ENCODE measurements at places on chromosomes 1 and 21.

DNA sequence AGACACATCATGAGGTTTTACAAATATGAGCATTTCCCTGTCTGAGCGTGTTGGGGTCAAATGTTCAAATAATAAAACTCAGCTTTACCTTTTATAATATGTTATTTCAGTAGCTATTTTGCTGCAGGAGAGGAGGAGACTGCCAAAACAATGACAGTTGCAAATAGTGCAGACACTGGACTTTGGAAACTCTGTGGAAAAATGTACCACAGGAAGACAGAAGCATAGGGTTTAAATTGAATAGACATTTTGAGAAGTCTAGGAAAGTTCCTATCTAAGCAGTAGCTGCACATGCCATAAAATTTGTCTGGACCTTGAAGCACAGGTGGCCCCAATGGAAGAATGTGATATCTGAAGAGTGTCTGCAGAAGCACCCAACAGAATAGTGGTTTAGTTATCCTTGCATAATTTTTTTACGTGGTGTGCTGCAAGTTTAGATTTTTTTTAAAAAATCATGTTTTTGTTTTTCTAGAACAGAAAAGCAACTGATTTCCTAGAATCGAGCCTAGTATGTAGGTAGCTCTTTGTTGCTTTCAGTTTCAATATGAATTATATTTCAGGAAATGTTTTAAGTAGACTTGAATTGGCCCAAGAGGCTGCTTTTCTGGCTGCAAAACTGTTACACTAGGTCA, 14.0 kb upstream of the GBP5 start:
- DNase-seq, result no peak

- DNase-seq, result no peak
Measured at GRCh38 chr1:110498270-110498669, 20.7 kb downstream of the KCNA10 start.

- no peak for DNase-seq
Measured at GRCh38 chr1:70467531-70467930, 56.5 kb downstream of the CTH start.

- DNase-seq, result no peak
Measured at GRCh38 chr1:25684216-25684965, 67.8 kb downstream of the MAN1C1 start.

DNA sequence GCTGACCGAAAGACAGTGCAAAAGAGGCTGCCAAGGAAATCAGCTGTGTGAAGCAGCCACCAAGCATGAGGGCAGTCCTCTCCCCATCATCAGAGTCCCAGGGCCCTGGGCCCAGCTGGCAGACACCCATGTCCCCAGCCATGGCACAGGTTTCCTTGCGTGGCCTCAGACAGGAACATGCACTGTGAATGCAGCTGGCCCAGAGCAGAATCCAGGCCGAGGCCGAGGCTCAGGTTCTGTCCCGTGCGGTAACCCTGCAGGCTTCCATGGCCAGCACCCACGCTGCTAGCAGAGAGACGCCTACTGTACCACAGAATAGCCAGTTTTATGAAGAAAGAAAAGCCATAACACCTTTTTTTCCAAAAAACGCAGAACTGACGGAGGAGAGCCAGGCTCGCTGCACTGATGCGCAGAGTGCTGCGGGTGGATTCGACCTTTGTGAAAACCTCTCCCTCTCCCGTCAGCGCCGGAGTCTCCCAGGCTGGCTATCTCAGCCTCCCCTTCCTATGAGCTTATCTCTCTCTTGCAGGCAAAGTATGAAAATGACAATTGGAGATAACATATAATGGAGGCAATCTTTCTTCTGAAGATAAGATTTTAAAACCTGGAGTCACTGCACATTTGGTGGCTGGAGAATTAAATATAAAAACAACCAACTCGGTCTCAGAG, 106.6 kb downstream of the NPHP4 start:
- DNase-seq, result no peak

DNA sequence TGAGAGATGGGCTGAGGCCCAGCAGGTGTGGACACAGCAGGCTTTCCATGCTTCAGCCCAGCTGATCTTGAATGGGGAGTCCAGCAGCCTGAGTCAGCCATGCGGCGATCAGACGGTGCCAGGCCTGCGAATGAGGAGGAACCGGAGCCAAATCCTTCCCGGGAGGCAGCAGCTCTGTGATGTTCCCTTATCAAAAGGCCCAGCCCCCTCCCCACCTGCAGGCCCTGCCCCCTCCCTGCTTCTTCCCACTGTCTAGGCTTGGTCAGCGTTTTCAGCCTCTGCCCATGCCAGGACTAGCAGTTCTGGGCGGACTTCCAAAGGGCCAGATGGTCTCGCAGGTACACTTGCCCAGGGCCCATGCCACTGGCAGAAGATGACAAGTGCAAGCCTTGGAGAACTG, 253.8 kb downstream of the KAZN start:
- DNase-seq, result no peak

GRCh38 chr1:114082304-114082630, 71.4 kb downstream of the SYT6 start:
- DNase-seq, result no peak

- no peak for DNase-seq
Measured at GRCh38 chr1:153629343-153629665, 1.1 kb downstream of the S100A1 start.

DNA sequence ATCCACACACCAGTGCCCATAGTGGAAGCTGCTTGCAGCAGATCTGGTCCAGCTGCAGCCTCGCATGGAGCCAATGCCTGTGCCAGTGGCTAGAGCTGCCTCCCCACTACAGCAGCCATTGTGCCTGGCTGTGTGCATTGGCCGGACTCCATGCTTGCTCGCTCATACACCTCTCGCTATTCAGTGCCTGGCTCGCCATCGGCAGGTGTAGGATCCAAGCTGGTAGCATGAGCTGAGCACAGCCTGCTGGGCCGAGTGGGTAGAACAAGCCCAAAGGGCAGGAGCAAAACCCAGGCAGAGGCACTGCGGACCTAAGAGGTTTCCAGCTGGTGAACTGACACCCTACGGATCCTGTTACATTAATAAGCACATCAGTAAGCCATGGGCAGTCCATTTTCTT, 1184.1 kb downstream of the AMY1C start:
- no peak for DNase-seq

GRCh38 chr1:207313131-207313530, 8.3 kb upstream of the CD55 start:
- DNase-seq, result no peak

DNA sequence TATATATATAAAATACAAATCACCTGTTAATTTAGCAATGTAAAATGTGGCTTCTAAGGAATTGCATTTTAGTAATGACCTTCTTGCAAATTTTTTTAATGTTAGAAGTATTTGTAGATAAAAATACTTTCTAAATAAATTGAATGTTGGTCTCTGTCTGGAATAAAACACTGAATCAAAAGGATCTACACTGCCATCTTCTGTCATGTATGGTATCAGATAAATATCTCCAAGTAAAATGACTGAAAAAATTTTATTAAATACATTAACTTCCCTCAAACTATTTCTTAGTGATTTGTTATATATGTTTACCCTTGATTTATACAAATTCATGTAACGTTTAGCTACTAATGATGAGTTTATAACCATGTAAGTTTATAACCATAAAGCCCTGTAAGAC, 2029.3 kb downstream of the MRPL39 start:
- no peak for DNase-seq

DNA sequence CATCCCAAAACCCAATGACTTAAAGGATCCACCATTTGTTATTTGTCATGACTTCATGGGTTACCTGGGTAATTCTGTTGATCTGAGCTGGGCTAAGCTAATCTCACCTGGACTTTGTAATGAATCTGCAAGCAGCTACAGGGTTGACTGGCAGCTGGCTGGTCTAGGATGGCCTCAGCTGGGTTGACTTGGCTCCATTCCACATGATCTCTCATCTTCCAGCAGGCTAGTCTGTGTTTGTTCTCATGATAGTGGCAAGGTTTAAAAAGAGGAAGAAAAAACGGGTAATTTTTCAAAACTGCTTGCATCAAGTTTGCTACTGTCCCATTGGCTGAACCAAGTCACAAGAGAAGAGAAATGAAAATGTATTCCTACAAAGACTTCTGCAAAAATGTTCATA, 24.8 kb upstream of the ZMYM4 start:
- no peak for DNase-seq

- no peak for DNase-seq
Measured at GRCh38 chr1:98078596-98078995, 157.8 kb upstream of the DPYD start.

DNA sequence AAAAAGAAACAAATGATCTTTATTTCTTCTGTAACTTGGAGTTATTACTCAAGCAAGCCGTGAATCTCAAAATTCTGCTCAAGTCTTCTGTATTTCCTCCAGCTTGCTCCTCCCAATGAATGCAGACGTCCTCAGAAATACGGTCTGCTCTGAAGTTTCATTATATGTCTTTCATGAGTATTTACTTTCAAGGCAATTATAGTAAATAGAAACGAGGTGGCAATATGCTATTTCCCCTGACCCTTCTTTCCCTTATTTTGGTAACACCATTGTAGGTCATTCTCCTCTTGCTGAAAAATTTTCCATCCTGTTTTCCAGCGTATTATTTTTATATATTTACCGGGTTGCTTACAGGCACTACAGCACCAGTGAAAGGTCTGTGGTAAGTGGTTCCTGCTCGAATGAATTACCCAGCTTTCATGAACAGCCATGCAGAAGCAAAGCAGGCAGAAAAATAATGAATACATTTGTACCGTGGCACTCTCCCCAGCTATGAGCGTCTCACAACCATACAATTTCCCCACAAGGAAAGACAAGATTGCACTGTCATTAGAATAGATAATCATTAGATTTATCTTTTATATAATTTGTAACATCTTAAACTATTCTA, 350.9 kb upstream of the PKN2 start:
- no peak for DNase-seq

GRCh38 chr1:92691925-92692324, 93.0 kb downstream of the EVI5 start:
- DNase-seq, result no peak

GRCh38 chr1:70890408-70890807, 157.2 kb downstream of the PTGER3 start:
- DNase-seq, result no peak

DNA sequence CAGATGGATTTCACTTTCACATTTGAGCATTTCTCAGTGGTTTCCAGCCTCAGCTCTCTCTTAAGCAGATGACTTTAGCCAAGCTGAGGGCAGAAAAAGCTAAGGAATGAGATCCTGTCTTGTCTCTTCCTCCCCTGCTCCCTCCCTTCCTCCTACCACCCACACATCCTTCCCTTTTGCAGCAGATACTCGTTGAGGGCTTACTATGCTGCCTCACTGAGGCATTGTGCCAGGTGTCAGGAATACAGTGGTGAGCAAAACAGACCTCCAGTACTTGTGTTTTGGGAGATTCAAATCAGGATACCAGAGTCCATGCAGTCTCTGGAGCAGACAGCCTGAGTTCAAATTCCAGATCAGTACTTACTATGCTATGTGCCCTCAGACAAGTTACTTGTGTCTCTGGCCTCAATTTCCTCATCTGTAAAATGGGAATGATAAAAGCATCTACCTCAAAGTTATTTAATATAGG, 43.2 kb downstream of the KIF26B start:
- no peak for DNase-seq

DNA sequence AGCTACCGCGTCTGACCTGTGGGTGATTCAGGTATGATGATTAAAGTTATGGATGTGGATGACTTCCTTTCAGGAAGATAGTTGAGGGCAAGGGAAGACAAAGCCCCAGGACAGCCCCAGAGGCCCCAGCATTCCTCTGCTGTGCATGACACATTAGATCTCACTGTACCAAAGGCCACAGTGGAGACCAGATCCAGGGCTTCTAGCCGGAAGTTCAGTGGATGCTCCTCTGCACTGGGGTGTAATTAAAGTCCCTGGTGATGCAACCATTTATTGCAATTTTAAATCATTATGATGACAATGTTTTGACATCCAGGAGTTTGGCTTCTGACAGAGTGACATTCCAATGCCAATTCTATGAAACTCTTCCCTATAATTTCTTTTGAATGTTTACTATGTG, 5.0 kb downstream of the C4BPA start:
- no peak for DNase-seq

DNA sequence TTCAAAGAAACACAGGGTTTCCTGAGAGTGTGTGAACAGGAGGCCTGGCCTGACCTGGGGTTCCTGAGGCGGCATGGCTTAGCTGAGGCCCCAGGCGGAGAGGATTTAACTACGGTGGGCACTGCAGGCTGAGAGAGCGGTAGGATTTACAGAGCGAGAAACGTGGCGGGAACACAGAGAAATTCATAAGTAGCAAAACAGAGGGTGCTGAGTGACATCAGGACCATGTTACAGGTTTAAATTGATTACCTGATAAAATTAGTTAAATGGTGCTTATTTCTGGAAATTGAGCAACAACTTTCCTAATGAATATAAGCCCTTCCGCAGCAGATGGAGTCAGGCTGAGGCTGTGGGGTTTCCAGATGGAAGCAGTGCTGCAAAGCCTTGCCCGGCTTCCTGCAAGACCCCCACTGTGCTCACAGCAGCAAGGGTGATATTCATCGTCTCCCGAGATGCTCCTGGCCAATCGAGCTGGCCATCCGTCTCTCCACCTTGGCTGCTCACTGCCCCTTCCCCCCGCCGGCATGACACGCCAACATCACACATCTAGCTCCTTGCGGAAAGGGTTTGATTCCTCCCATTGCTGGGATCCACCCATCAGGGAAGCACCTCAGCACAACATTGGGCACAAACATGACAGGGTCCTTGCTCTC, 69.4 kb upstream of the MORC3 start:
- DNase-seq, result no peak

- no peak for DNase-seq
Measured at GRCh38 chr1:151282883-151283725, 1.0 kb downstream of the ZNF687 start.

DNA sequence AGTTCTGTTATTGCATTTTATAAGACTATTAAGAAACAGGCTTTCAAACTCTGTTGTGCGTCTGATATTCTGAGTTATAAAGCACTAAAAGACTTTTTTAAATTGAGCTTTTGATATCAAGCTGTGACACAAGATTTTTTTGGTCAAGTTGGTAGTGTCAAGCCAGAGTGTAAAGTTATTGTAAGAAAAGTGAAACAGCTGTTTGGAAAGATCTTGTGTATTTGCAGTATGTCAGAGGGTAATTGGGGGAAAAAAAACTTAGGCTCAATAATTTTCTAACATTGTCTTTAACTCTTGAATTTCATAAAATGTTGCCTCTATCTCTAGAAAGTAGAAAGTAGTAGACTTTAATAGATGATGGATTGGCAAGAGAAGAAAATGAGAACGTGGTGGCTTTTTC, 3.8 kb downstream of the CACYBP start:
- DNase-seq, result no peak

GRCh38 chr1:66003690-66004089, 211.0 kb downstream of the PDE4B start:
- no peak for DNase-seq

GRCh38 chr1:15246960-15247614, at the start of gene FHAD1:
TSS of gene FHAD1 (plus strand) at chr1:15247223. CDS start at chr1:15251785, 4,562 bp downstream.
- no peak for DNase-seq

GRCh38 chr1:43376723-43377235, 9.0 kb upstream of the ELOVL1 start:
- DNase-seq, result no peak

- no peak for DNase-seq
Measured at GRCh38 chr1:67020304-67020703, 33.6 kb downstream of the SLC35D1 start.

Data from omental fat pad (tissue), 4 donors.